ENCODE measurements at places on chromosomes 5 and 9. TPM values are rescaled to one million over a fixed set of nuclear protein-coding genes. Genes with fewer than 3 reads are reported as not detected.

DNA sequence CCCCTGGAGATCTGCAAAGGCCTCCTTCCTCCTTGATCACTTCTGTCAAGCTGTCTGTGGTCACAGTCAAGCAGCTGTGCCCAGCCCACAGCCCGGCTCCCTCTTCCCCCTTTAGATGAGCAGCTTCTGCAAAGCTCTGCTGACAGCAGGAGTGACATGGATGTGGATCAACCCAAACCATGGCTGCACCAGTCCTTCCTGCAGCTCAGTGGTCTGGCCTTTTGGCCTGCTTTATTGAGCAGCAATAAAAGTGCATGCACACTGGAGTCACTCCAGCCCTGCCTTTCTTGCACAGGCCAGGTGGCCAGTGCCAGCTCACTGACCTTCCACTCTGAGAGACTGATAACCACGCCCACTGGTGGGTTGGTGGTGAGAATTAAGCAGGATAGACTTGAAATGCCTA is 91.3 kb upstream of the OTULINL start:
- DNase-seq = no peak

GRCh38 chr9:14445946-14446345 is 132.0 kb upstream of the NFIB start:
- DNase-seq = no peak

DNA sequence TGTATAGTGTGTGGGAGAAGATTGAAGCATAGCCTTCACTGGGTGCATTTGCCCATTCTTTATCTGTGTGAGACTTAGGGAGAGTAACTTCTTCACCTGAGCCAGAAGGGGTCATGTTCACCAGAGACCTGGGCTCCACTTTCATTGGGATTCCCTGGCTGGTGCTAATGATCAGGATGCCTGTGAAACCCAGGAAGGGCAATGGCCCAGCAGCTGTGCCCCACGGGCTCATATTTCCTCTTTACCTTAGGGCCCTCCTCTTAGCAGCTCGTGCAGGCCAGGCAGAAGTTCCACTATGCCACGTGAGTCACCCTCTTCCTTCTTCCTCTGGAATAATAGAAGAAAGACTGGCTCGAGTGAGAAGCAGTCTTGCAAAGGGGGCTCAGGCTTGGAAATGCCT is 5.0 kb downstream of the PPARGC1B start:
- DNase-seq = no peak

DNA sequence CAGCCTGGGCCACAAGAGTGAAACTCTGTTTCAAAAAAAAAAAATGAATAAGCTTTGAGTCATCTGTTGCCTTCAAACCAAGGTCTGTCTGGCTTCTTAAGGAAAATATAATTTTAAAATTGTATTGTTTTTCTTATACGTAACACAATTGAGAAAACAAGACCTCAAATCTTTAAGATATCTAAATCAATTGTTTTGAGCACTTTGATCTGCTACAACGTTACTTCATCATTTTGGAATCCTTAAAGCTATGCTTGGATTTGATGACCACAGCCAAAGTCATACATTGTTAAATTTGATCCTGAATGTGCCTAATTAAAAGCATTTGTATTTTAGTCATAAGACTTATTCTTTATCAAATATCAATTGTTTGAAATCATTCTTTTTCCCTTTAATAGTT is 37.7 kb upstream of the VCAN start:
- no peak for DNase-seq

- no peak for DNase-seq
Measured at GRCh38 chr5:146474065-146474464, 26.9 kb downstream of the TCERG1 start.

DNA sequence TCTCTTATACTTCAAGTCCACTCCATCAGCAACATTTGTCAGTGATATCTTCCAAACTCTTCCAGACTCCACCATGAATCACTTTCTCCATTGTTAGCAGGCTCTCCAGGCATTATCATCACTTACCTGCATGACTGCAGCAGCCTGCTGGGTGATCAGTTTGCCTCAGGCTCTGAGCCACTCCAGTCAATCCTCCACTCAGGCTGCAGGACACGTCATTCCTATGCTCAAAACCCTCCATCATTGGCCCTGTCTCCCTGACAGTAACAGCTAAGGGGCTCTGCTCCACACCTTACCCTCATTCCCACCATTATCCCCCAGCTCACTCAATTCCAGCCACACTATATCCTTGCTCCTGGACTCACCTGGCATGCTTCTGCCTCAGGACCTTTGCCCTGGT is 10.7 kb downstream of the DIRAS2 start:
- no peak for DNase-seq

- no peak for DNase-seq
Measured at GRCh38 chr5:125134216-125135081, 388.0 kb upstream of the ZNF608 start.

DNA sequence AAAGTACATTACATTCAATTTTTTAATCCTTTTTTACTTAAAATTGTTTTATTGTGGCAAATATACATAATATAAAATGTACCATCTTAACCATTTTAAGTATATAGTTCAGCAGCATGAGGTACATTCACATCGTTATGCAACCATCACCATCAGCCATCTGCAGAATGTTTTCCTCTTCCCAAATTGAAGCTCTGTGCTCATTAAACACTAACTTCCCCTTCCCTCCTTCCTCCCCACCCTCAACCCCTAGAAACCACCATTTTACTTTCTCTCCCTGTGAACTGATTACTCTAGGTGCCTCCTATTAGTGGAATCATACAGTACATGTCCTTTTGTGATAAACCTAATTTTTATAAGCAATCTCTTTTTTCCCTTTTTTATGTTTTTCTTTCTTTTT is 15.6 kb downstream of the TEX53 start:
- no peak for DNase-seq

- DNase-seq = no peak
Measured at GRCh38 chr9:28779243-28779642, 1206.0 kb upstream of the C9orf72 start.

GRCh38 chr9:112891521-112891920 is 845 bp upstream of the SLC46A2 start:
- no peak for DNase-seq

GRCh38 chr5:94209774-94210355 is 408.5 kb downstream of the KIAA0825 start:
- DNase-seq = no peak

DNA sequence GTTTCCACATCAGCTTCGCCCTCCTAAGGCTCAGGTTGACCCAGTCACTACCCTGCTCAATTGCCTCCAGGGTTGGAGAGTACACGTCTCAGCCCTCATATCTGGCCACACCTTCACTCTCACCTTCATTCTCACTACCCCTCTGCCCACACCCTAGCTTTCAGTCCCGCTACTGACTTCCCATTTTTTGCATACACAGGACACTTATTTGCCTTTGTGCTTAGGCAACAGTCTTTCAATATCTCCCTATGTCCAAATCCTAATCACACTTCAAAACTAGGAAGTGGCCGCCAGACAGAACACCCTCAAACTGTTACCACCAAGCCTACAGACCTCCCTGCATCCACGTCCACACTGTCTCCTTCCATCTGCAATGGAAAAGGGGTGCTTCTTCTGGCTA is 10.9 kb downstream of the MCTP1 start:
- DNase-seq = no peak

- DNase-seq = no peak
Measured at GRCh38 chr9:95992536-95992935, 117.0 kb downstream of the ERCC6L2 start.

DNA sequence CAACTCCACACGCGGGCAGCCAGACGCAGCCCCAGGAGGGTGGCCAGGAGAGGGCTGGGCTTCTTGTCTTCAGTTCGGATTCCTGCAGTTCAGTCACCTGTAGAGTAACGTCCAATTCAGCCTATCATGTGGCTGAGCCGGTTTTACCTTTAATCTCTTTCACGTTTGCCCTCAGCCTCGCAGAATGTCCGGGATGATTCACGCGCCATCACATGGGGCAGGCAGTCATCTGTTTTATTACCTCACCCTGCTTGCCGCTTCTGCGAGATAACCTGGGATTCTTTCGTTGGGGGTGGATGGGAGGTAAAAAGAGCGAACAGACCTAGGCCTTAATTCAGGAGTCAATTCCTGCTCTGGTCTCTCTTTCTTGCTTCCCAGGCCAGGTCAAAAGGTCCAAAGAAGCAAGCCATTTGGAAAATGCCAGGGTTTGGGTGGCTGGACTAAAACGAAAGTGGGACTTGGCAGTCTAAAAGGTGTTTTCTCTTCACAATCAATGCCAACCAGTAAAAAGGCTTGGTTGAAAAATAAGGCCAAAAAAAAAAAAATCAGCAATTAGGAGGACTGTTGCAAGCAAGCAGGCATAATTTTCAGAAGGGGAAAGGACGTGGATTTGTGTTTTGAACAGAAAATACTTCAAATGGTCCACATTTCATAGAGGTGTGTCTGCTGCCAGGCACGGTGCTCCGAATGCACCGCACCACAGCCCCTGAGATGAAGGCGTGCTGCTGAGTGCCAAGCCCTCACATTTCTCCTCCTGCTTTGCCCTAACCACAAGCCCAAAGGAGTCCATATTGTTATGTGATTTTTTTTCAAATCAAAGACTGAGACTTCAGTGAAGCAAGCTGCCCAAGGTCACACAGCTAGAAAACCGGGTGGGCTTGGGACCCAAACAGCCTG is 2.8 kb upstream of the WWC1 start:
- peak; percentile 57 for DNase-seq

DNA sequence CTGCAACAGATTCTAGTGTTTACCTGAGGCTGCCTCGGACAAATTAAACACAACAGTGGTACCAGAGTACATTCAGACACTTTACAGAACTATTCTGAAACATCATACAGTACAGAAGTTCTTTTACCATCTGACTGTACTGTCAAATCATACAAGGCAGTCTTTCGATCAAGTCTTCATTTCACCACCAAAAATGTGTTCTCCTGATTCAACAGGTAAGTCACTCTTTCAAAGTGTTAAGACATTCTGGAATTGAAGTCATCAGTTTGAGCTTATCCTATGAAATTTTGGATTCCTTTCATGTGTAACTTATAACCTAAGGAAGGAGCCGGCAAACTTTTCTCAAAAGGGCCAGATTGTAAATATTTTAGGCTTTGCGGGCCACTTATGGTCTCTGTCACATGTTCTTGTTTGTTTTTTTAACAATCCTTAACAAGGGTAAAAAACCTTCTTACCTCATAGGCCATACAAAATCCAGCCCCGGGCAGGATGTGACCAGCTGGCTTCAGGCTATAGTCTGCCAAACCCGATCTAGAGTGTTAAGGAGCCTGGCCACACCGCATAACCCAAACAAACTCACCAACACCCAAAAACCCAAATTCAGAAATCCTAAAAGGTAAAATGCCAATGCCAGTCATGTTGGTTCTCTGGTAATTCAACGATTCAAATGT is 151.6 kb downstream of the DENND1A start:
- no peak for DNase-seq

- DNase-seq = no peak
Measured at GRCh38 chr5:56692359-56693219, 122.8 kb upstream of the MAP3K1 start.

The OR13J1 gene
- polyA plus RNA-seq = not detected

The PCA3 gene
- polyA plus RNA-seq = 0.34 TPM

The IL13 gene
- polyA plus RNA-seq = not detected

The C9orf72 gene
- 20.3 TPM for polyA plus RNA-seq

The RORB gene
- 0.21 TPM for polyA plus RNA-seq

The SAP30L gene
- 42.0 TPM for polyA plus RNA-seq

The IDNK gene
- polyA plus RNA-seq = 5.9 TPM
